Suppressor macrophage (primary cell): ENCODE measurements at places on chromosomes 11 and 22.

DNA sequence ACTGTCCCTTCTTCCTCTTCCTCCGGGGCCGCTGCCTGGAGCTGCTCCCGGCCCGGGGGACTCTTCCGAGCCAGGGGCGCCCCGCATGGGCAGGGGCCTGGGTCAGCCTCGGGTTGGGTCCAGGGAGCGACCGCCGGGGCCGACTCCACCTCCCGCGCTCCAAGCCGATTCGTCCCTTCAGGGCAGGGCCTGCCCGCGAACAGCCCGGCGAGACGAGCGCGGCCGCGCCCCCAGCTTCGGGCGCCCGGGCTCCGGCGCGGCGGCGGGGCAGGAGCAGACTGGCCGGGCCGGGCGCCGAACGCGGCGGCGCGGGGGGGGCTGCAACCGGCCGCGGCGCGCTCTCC, at the start of gene LARGE1:
LARGE1 (minus strand) TSS at position 280 of the 344 bp plus-strand sequence.
- DNase-seq: peak; percentile 30

- no peak for DNase-seq
Observed at GRCh38 chr11:85299258-85299942, 327.7 kb downstream of the DLG2 start.

GRCh38 chr11:123587559-123587958, 66.9 kb downstream of the SCN3B start:
- no peak for DNase-seq

DNA sequence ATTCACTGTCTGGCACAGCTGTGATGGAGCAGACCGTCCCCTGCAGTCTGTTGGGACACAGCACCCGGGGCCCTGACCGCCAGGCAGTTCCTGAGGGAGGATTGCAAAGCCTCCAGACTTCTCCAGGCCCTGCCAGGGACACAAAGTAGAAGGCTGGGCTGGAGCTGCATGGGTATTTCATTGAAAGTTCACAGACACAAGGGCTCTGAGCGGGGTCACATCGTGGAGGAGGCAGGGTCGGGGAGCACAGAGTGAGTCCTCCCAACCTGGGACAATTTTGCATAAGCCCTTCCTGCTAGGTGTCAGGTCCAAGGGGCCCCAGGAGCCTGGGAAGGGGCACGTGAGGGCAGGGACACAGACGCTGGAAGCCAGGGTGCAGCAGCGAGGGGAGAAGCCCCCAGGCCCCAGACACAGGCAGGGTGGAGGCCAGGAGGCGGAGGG, 15.7 kb downstream of the IFITM10 start:
- peak; percentile 18 for DNase-seq

- no peak for DNase-seq
Observed at GRCh38 chr22:48696371-48696770, 1131.3 kb downstream of the BRD1 start.

DNA sequence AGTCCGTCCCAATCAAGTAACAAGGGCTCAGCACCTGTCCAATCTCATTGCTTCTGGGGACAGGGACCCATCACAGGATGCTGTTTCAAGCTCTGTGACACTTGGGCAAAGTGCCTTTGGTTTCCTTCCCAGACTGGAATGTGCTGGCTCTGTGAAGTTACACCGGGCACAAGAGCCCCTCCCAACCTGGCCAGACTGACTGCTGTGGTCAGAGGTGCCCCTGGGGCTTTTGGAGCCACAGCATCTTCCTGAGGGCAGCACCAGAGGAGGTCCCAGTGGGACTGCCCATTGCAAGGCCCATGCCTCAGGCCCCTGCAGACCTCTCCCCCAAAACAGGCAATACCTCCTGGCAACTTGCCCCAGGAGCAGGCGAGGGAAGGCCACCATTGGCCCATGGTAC, 155.2 kb upstream of the GRK3 start:
- DNase-seq: no peak
